NCI-H1048 (cell line): ENCODE measurements at places on chromosomes 5 and 9.
A peak's percentile ranks its signal among the peaks of the same experiment; 100 is the strongest.

DNA sequence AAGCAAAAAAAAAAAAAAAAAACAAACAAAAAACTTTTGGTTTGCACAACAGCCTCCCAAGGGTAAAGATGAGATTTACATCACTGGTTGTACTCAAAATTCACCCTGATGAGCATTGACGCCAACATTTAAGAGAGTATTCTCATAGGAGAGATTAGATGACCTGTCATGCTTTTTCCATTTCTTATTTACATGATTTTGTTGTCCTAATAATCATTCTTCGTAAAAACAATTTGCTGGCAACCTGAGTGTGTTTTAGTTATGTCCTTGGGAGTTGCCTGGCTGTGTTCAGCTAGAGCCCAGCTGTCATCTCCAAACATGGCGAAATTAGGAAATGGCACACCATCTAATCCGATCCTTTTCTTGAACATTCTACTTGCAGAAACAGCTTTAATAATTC is 186.4 kb upstream of the MRPS30 start:
- DNase-seq, result no peak

DNA sequence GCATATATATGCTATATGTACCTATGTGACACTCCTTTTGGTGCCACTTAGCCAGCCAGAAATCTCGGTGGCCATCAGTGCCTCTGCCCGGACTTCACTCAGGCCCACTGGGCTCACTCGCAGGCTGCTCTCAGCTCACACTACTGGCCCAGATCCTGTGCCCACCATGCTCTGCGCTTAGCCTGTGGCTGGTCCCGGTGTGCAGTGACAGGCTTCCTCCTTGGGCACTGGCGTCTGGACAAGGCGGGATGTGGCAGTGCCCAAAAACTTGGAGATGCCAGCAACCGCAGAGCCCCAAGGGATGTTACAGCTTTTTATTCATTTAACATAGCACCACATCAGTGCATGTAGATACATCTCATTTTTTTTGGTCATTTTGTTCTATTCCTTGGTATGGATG is 77.4 kb downstream of the NREP start:
- no peak for DNase-seq

DNA sequence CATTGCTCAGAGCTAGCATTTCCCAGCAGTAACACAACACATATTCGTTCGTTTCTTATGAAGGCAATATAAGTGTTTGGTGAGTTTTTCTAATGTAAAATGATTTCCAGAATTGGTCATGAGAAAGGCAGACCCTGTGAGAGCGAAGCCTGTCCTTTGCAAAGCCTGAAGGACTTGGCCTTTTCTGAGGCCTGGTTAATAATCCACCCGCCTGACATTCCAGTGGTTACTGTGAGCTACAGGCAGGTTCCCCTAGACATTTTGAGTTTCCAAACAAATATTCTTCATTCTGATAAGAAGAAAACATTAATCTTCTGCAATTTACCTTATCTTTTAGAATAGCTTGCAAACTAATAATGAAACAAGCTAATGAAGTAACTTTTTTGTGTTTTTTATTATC is 38.0 kb downstream of the ADAMTS16 start:
- DNase-seq, result no peak

DNA sequence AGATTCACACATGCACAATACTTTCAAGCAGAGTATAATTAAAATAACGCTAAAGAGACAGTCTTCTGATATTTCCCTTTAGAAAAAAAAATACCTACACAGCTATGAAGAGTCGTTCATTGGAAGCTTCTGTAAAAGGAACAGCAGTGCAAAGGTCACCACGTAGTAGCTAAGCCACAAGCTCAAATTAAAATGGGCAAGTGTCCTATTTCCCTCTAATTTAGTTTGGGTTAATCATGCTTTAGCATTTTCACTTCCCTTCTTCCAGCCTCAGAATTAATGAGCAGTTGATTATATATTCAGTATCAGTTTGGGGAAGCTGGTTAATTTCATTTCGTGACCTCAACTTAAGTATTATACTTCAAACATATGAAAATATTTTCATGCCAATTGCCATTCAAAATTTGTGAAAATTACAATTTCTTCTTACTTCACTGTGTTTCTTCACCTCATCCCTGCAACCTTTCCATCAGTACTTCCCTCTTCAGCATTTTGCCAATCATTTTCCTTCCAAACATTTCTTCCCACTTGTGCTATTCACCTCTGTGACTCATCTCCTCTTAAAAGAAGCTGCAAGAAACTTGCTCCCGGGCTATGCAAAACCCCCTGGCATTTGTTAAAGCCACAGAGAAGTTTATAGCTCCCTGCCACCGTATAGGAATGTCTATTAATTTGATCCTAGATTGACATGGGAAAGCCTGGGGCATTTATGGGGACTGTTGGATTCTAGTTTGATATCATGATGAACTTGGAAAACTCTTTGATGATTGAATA is 83.0 kb downstream of the DMRTA1 start:
- DNase-seq, result no peak

GRCh38 chr9:93091453-93092081 is 4.5 kb upstream of the CARD19 start:
- DNase-seq, result no peak

DNA sequence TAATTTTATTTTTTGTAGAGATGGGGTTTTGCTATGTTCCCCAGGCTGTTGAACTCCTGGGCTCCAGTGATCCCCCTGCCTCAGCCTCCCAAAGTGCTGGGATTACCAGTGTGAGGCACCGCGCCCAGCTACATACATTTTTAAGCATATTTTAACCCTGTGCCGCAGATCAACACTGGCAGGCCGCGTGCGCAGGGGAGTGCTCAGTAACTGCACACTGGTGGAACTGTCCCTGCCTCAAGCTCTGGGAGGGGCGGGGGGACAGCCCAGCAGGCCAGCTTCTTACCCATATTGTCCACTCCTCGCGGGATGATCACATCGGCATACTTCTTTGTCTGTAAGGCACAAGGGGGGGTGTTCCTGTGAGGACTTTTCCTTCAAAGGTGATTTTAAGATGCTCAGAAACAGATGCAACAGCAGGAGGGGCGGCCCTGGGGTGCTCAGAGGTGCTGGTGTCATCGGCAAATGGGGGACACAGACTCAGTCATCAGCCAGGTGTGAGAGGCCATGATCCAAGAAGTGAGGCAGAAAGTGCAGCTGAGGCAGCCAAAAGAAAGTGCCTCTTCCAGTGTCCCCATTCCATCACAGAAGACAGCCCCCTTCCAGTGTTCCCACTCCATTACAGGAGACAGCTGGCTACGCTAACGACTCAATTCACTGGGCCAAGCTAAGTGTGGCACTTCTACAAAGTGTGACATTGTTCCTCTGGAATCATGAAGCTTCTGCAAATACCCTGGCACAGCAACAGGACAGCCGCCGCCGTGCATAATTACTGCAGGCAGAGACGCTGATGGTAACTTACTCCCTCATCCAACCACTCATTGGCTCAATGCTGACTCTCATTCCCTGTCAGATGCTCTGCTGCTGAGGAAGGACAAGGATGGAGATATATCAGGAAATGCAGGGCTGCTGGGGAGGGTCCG is 5.2 kb downstream of the UCK1 start:
- DNase-seq, result no peak

- DNase-seq, result no peak
Measured at GRCh38 chr5:149799119-149799623, 69.1 kb downstream of the PPARGC1B start.

DNA sequence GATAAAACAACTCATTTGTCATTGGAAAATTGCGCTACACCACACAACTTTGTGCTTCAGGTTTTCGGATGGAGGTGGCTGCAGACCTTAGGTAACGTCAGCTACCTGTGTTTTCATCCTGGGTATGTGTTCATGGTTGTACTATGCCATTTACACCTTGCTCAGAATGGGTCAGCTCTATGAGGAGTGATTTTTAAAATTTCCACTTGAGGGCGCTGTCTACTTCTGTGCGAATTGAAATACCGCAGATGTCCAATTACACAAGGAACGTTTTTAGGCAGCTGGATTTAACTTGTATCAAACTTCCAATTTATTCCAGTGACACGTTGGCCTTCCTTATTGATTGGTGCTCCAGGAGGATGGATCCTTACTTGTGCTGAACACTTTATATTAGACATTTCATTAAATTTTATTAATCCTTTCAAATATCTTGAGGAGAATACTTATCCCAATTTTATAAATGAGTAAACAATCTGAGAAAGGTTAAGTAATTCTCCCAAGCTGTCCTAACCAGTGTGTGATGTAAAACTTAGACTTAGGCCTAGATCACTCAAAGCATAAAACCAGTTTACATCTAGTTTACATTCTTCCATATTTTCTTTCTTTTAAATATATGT is 23.4 kb downstream of the DMRTA1 start:
- DNase-seq, result peak; percentile 51

DNA sequence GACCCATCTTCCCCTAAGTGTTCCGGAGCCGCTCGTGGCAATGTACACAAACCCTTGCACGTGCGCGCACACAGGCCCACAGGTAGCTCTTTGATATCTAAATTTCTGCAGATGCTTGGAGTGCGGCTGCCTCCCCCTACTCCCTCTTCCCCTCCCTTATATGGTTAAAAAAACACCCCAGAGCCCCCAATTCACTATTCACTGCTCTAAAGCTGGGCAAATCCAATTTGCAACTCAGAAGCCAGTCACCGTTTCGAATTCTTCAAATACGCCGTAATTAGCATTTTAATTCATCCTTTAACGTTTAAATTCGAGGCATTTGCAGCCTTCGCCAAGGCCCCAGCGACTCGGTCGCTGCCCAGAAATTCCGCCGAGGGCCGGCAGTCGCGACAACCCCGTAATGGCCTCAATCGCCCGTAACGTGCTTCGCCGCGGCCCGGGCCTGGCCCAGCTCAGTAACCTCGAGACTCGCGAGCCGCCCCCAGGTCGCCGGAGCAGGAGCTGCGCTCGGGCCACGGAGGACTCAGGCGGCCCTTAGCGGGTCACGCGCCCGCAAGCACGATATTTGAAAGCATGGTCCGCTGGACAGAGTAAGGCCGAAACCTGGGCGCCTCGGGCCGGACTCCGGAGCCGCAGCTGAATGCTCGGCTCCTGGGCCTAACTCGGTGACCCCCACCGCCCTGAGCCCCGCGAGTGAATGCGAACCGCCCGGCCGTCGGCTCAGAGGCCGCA is 1.3 kb downstream of the IRX2 start:
- no peak for DNase-seq

GRCh38 chr5:58466939-58467338 is 7.1 kb upstream of the PLK2 start:
- DNase-seq, result no peak

DNA sequence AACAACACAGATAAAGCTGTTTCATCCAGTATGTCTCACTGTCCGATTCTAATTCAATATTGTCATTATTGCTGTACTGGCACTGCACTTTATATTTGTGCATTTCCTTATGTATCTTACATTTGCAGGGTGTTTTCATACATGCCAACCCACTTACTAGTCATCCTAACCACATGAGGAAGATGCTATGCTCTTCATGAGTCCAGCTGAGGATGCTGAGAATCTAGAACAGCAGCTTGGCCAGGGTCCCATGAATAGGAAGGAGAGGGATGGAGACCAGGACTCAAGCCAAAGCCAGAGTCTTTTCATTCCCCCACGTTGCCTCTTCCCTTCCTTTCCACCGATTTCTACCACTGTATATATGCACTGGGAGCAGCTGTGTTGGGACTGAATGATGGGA is 292.8 kb upstream of the KLF4 start:
- DNase-seq, result no peak
